Aortic smooth muscle cell (primary cell): ENCODE measurements at places on chromosomes 2 and 18. TPM values are rescaled to one million over a fixed set of nuclear protein-coding genes. Genes with fewer than 3 reads are reported as not detected.

The EFR3B gene
- 1.4 and 3.3 TPM in 2 replicates for total RNA-seq

The RBM44 gene
- 0.26 and 0.56 TPM in 2 replicates for total RNA-seq

The TMEM182 gene
- total RNA-seq, result 0.68 and 1.2 TPM in 2 replicates

The RBBP8 gene
- 15.7 and 27.7 TPM in 2 replicates for total RNA-seq

The ELOA2 gene
- not detected in 2 replicates for total RNA-seq

The IL36A gene
- total RNA-seq, result not detected in 2 replicates

The FER1L5 gene
- 0.25 and 0.53 TPM in 2 replicates for total RNA-seq

The ZFP36L2 gene
- total RNA-seq, result 6.9 and 12.6 TPM in 2 replicates

The FBLN7 gene
- total RNA-seq, result 4.4 and 8.0 TPM in 2 replicates
